Astrocyte of the cerebellum (primary cell): ENCODE measurements at places on chromosomes 1 and 21.
A peak's percentile ranks its signal among the peaks of the same experiment; 100 is the strongest.

GRCh38 chr1:53847980-53848379 is 9.9 kb upstream of the NDC1 start:
- no peak for DNase-seq

DNA sequence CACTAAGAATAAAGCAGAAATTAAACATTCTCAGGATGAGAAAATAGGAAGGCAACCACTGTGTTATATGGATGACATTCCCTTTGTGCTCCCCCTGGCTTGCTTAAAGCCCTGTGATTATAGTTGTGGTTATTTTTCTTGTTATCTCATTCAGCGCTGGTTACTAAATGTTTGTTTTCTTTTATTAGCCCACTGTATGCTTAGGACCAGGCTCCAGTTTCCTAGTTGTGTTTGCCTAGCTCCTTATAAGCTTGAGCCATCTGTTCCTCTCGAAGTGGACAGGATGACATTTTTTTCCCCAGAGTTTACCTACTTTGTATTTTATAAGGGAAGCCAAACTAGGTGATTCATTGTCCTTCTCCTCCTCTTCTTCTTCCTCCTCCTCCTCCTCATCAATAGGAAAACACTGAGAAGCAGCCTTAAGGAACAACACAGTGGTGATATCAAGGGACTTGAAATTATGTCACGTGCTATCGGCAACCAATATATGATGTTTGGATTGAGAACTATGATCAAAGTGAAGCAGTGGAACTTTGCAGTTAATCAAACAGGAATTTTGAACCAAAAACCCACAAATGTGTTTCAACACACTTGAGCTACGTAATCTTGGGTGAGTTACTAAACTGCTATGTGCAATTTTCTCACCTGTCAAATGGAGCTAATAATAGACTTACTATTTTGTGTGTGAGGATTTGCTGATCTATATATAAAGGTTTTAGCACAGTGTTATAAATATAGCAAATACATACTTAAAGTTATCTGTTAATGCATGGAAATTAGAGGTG is 35.1 kb upstream of the RGS7 start:
- no peak for DNase-seq

- DNase-seq, result no peak
These were observed 68.6 kb downstream of the KAZN start for GRCh38 chr1:14666962-14667650.

DNA sequence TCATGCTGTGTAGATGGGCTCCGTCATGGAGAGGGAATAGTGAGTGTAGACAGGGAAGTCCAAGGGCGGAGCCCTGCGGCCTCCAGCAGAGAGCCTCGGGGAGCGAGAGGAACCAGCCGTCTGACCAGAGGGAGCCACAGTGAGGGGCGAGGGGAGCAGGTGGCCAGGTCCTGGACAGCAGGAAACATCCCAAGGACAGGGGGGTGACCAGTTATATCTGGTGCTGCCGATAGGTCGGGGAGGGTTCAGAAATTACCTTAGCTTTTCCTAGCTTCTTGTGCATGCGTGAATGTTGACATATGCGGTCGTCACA is 46.5 kb downstream of the TRAPPC10 start:
- no peak for DNase-seq

DNA sequence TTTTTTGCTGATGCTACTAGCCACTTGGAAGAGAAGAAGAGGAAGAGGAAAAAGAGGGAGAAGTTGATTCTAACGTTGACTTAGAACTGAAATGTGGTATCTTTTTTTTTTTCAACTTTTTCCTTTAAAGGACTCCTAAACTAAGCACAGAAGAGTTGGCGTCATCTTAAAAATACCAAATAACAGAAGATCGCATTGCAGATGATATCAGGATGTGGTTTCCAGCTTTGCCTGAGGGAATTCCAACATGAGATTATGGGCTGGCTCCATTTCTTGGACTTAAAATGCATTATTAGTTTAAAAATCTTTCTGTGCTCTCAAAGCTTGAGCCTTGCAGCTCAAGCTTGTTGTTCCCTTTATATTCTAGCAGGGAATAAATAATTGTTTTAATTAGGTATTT is 29.8 kb downstream of the WDR3 start:
- DNase-seq, result peak; percentile 9

GRCh38 chr1:232954594-232955365 is 4.4 kb downstream of the NTPCR start:
- no peak for DNase-seq

DNA sequence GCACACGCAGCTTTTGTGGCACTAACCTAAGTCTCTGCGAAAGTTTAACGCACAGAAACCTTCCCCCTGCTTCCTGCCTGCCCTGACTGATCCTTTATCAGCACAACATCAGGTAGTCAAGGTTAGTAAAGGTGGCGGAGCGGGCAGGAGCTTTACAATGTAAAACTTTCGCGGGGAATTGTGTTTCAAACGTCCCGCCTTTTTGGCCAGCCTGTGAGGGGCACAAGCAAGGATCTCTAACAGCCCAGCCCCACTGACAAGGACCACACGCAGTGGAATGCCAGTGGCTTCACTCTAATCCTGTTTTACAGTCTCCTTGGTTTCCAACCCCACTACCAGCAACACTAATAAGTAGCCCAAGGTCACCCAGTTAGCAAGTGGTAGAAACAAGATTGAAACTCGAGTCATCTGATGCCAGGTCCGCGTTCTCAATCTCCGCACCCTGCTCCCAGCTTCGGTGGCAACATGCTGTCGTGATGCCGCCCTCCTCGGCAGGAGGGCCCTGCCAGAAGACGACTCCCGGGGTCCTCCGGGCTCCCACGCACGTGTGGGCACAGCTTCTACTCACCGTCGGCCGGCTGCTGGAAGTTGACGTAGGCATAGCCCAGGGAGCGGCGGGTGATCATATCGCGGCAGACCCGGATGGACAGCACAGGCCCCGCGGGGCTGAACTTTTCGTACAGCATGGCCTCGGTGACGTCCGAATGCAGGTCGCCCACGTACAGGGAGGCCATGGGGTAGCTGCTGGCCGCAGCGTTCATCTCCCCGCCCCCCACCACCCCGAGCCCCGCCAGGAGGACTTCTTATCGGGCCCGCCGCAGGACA is 1.2 kb downstream of the PABPC4 start:
- DNase-seq, result no peak

- DNase-seq, result peak; percentile 35
These were observed 9.8 kb upstream of the GJA8 start for GRCh38 chr1:147892731-147893214.

DNA sequence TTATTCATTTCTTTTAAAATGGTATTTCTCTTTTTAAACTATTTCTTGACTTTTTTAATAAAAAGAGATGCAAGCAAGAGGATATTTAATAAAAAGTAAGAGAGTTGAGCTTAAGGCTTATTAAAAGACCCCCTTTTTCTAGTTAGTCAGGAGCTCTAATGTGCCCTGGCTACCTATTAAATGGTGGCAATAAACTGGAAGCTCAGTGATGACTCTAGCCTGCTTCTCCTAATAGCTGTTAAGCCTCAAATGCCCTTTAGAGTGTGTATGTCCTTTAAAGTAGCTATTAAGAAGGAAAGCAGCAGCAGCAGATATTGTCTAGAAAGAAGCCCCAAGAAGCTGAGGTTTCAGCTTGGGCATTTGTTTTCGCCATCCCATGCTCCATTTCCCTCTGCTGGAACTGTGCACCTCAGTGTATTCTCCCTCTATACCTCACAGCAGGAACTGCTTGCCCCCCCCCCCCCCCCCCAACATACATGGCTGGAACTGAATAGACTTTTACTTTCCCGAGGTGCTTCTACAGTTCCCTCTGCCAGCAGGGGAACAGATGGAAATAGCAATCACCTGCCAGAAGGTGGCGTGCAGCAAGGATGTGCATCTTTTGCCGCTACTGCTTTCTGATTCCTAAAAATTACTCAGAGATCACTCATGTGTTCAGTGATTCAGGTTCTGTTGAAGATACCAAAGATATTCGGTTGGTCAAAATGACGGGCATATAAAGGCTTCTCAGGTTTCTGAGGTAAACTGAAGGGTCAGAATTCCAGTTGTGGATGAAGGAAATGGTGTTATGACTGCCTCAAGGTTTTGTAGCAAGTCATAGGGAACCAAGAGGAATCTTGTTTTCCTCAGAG is 2.5 kb downstream of the RGS4 start:
- DNase-seq, result peak; percentile 83

DNA sequence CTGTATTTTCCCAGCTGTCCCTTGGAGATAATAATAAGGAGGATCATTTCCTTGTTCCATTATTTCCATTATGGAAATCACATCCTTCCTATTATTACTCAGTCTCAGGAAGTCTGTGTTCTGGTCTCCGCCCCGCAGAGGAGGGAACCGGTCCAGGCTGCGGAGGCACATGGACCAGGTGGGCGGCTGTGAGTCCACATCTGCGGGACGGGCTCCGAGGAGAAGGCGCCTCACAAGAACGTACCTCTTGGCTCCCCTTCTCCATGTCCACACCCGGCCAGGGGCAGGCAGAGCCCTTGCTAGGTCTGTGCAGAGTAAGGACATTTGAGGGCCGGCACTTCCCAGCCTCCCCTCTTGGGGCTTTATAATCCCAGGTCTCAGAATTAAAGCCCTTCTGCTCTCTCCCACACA is 14.6 kb downstream of the RAB7B start:
- no peak for DNase-seq

DNA sequence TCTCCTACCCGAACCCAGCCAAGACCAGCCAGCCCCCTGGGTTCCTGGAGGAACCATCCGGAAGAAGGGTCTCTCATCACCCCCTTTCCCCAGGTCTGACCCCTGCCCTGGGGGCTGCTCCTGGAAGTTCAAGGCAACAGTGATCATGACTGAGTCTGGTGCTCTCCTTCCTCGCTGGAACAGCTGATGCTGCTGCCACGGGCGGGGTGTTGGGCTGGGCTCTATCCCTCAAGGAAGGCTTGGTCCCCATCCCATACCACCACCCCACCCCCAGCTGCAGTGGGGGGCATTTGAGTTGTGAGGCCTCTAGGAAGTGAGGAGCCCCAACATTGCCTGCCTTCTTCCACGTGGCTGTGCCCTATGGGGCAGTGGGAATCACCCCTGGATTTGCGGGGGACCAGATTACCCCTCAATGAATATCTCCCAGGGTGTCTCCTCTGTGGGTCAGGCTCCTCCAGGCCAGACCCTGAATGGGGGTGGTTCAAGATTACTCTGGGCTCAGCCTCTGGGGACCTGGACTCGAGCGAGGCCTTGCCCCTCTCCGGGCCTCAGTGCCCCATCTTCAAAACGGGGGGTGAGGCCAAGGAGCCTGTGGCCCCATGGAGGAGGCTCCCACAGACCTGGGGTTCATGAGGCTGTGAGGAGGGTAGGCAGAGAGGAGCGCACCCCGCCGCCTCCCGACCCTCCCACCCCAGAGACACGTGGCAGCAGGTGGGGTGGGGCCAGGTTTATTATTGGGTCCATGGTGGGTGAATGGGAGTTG is 2.8 kb downstream of the MASP2 start:
- DNase-seq, result no peak

DNA sequence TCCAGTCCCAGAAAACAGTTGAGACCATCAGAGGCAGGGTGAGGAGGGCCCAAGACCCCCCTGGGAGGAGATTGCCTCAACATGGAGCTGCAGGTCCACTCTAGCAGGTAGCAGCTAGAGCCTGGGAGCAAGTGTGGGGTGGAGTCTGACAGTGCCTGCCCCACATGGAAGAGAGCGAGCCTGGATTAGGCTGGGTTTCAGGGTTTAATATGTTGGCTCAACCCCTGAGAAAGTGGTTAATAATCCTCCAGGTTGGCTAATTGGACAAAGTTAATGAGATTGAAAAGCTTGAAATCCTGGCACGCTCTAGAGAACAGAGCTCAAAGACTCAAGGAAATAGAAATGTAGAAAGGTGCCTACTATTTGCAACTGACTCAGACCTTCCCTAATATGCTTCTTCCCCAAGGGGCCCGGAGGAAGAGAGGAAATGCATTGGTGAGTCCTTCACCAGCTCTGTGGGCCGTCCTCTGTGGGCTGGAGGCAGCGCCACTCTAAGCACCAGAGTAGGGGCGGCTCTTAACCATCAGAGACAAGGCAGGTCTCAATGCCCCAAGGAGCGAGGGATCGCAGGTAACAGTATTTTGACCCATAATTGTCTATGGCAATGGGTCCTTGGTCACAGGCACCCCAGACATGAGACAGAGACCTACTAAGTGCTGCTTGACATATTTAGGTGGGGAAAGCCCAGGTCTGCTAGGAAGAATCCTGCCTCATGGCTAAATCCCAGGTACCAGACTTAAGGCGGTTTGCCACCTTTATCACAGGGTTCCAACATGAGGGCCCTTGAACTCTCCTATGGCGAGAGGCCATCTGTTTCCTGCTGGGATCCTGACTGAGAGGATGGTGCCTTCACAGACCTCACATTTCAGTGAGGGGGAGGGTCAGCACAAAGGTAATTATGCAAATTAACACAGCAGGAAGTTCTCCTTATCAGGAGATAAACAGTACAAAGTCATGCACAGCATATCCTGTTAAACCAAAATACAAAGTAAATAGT is 33.8 kb downstream of the RSPH1 start:
- DNase-seq, result no peak

- DNase-seq, result peak; percentile 73
These were observed 13.7 kb upstream of the E2F2 start for GRCh38 chr1:23544444-23545389.

GRCh38 chr1:100868364-100868995 is 26.2 kb downstream of the EXTL2 start:
- DNase-seq, result peak; percentile 58

DNA sequence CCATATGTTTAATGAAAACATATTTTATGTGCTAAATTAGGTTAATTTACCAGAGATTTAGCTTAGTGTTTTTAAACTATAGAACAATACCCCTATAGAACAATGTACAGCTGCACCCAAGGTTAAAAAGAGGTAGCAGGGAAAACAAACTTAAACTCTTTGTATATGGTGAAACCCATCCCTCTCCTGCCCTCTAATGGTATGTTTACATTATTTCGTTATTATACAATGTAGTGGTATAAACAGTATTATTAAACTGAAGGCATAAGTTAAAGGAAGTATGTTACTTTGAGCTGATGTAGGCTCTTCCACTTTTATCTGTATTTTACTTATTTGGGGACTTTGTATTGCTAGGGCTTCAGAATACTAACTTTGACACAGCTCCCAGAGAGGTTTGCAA is 16.7 kb upstream of the ZYG11A start:
- DNase-seq, result no peak

- peak; percentile 59 for DNase-seq
These were observed 164.7 kb downstream of the GALNT2 start for GRCh38 chr1:230231774-230232145.

- no peak for DNase-seq
These were observed 142.8 kb downstream of the ATG4C start for GRCh38 chr1:62926681-62927252.

- peak; percentile 65 for DNase-seq
These were observed 10.6 kb downstream of the FCMR start for GRCh38 chr1:206911064-206911663.

DNA sequence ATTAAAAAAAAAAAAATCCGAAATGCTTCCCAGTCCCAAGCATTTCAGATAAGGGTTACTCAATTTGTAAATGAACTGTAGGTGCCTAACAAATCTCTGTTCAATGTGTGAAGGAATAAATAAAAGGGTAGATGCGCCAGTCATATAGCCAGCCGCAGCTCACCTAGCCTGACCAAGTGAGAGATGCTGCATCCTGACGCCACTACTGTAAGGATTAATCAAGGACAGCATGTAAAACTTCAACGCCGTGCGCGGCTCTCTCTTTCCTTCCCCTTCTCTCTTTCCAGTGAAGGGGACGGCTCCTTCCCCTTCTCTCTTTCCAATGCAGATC is 441 bp downstream of the PPT1 start:
- DNase-seq, result no peak
